NCI-H526 (cell line): ENCODE measurements at places on chromosomes 7 and 10.

DNA sequence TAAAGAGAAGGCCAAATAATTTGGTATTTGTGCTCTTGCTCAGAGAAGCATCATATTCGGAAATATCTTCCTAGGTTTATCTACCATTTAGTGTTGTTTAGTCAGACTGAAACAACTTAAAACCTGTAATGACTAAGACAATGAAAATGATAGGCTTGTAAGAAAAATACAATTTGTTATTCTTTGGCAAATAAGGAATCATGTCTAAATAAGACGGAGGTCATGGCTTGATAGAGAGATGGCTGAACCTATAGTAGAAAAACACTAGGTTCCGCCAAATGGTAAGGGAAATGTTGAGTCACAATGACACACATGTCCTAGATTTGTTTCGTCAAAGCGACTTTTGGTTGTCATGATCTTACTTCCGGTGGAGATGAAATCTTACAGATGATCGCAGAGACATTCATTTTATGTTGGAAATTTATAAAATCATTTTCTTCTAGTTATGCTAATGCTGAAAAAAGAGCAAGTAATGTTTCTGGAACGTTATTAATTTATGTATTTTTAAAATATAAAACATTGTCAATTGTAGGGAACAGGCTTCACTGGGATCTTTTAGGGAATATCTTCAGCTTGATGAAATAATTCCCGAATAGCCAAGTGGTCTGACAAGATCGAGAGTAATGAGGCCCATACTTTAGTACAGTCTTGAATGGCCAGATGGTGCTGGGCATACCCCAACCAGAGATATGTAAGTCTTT, 1.0 kb downstream of the SRGN start:
- no peak for DNase-seq

- DNase-seq = no peak
Measured at GRCh38 chr10:9668411-9668810, 1349.3 kb upstream of the CELF2 start.

- no peak for DNase-seq
Measured at GRCh38 chr10:68172324-68172723, 59.6 kb downstream of the ATOH7 start.

DNA sequence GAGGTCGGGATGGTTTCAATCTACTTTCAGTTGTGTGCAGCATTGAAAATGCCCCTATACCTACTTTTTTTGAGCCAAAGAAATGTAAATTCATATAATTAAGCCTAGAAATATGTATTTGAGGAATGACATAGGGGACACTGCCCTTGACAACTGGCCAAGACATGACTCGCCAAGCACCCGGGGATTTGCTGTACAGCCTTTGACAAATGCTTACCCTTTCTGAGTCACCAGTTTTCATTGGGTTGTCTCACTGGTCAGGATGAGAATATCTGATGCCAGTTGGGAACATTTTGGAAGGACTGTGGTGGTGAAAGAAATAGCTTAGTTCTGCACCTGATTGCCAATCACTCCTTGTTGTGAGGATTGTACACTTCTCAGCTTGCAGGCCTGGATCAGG, 166.8 kb upstream of the HABP2 start:
- DNase-seq = no peak

DNA sequence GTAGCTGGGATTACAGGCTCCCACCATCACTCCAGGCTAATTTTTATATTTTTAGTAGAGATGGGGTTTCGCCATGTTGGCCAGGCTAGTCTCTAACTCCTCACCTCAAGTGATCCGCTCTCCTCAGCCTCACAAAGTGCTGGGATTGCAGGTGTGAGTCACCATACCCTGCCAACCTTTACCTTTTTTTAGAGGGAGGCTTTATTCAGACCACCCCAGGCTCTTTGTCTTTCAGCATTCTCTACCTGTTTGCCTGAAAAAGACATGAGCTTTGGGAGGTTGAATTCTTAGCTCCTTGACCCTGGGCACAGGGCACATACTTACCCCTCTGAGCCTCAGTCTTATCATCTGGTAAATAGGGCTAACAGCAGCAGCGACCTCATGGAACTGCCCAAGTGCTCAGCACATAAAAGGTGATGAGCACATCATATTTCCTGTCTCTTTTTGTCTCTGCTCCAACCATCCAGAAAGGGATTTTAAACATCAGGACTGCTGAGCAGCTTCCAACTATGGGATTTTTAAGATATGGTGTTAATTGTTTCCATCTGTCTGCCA, 17.0 kb downstream of the FRMPD2 start:
- DNase-seq = no peak

DNA sequence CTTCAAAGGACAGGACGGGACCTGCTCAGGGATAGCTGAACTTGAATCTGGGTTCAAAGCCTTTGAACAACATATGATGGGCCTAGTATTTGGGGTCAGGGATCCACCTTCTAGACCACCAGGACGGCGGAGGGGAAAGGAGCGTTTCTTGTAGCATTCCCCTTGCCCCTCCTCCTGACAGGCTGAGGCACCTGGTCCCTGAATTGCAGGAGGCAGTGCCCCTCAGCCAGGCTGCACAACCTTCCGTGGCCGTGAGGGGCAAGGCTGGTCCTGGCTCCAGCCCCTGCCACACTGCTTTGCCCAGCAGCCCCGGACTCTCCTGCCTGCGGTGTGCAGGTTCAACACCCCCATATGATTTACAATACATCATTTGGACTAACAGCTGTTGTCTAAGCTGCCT, 58.1 kb downstream of the INSIG1 start:
- no peak for DNase-seq

GRCh38 chr7:155787171-155787851, 25.0 kb downstream of the SHH start:
- DNase-seq = no peak

GRCh38 chr10:12908773-12909172, 92.7 kb downstream of the CCDC3 start:
- DNase-seq = no peak

DNA sequence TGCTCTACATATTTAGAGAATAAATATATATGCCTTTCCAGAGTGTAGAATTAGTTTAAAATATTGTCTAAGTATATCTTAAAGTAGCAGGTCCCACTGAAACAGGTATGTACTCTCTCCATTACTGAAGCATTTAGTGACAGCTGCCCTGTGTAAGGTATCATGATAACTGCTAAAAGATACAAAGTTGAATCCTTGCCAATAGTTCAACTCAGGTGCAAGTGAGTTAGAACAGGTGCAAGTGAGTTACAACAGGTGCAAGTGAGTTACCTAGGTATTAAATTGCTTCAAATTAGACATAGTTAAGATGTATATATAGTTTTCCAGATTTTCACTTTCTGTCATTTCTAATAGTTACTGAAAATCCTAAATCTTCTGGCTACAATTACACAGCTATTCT, 119.1 kb downstream of the CNOT4 start:
- DNase-seq = no peak

DNA sequence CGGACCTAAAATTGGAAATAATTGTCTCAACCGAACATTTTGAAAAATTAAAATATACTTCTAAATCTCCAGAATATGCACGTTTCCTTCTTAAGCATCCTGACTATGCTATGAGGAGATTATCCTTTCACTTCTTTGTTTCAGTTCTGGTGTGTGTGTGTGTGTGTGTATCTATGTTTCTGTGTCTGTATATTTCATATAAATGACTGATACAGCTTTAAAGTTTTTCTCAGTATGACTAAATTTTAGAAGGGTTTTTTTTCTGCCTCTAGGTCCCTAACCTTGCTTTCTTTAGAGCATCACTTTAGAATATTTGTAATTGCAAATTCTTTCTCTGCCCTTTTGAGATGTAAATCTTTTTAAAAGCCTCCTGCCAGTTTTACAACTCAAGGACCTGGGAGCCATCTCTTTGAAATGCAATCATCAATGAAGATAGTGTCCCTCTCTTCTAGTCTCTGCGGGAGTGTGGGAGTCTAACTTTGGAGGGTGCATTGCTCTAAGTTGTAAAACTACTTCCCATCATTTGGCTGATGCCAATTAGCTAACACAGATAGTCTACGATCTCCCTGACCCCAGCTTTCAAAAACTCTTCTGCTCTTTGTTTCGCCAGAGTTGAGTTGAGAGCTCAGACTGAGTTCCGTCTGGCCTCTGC, 782.0 kb upstream of the ZWINT start:
- no peak for DNase-seq

GRCh38 chr10:78764436-78764835, 304.3 kb upstream of the ZMIZ1 start:
- no peak for DNase-seq

DNA sequence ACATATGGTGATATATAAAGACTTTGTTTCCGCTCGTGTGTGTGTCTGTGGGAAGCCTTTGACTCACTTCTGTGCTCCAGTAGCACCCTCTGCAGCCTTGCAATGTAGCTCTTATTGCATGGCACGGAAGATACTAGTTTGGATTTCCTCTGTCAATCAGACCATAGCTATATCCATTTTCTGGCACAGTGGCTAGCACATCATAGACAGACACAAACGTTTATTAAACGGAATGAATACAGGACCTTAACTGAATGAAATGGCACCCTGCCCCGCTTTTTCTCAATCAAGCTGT, 124.0 kb upstream of the PTPN20 start:
- peak; percentile 18 for DNase-seq

- DNase-seq = no peak
Measured at GRCh38 chr10:71009126-71009525, 120.8 kb upstream of the PCBD1 start.
